ENCODE measurements at places on chromosomes 3 and 15.

GRCh38 chr3:150607267-150608065, 4.3 kb downstream of the SELENOT start:
- no peak for DNase-seq

- DNase-seq = no peak
Observed at GRCh38 chr15:94119298-94119811, 112.0 kb upstream of the MCTP2 start.

DNA sequence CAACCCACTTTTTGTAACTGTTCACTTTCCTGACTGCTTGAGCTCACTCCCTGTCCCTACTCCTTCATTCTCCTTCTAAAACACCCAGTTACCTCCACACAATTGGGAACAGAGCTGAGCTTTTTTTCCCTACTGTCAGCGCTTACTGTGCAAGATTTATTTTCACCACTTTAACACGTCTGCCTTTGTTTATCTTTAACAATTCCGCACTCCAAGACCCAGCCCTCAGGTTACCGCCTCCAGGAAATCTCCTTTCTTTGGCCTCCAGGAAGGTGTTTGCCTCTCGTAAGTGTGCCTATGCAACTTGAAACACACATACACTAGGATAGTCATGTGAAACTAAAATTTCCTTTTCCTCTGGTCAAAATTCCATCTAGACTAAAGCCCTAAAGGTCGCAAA, 271.9 kb upstream of the TPRG1 start:
- no peak for DNase-seq

DNA sequence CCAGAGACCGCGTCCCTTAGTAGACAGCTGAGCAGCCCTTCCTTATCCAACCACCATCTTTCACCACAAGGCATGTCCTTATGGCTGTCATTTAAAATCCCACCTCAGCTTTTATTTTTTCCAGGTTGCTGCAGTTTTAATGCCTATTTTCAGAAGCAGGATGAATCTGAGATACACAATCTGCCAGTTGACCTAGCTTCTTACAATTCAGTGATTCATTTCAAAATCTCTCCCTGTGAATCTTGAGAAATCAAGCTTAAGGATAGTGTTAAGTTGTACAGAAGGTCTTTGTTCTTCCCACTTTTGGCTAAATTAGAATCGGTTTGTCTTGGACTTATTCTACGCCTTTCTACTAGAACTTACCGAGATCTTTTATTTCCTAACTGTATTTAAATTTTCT, 522.3 kb upstream of the CFAP20DC start:
- peak; percentile 40 for DNase-seq

- no peak for DNase-seq
Observed at GRCh38 chr3:169497567-169498257, 165.8 kb downstream of the MECOM start.

GRCh38 chr15:76868740-76869139, 36.4 kb downstream of the SCAPER start:
- no peak for DNase-seq

- DNase-seq = no peak
Observed at GRCh38 chr3:102885289-102885688, 450.5 kb downstream of the ZPLD1 start.

DNA sequence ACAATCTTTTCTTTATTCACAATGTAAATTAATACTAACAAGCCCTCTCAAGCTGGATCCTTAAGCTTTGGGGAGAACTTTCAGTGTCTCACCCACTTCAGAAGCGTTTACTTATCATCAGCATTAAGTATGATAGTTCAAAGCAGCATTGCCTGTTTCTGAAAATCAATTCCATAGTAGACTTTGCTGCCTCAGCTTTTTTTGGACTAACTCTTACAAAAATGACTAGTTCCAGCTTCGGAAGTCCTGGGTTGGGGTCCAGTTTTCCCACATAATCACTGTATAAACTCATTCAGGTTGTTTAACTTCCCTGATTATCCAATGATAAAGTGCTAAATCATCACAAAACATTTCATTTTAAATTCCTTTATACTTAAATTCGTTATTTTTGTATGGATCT, 114.4 kb downstream of the NR2F2 start:
- DNase-seq = no peak

GRCh38 chr15:29064290-29064689, 178.5 kb downstream of the APBA2 start:
- DNase-seq = no peak

DNA sequence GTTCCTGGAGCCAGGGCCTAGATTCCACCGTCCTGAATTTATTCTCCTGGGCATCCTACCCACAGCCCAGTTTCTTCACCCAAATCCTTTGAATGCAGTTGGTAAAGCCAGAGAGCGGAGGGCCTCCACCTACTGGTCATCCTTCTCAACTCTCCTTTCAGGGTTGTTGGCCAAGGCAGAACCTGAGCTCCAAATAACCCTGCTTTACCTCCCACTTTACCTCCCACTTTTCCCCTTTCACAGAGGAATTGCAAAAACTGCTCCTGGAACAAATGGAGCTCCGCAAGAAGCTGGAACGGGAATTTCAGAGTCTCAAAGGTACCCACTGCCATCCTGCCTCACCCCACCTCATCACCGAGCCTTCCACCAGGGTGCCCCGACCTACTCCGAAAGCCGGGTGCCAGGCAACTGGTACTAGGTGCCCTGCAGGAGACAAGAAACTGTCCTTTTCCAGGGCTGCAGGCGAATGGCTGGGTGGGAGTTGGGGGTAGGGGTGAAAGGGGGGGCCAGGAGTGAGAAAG, 6.8 kb downstream of the SKOR1 start:
- no peak for DNase-seq

DNA sequence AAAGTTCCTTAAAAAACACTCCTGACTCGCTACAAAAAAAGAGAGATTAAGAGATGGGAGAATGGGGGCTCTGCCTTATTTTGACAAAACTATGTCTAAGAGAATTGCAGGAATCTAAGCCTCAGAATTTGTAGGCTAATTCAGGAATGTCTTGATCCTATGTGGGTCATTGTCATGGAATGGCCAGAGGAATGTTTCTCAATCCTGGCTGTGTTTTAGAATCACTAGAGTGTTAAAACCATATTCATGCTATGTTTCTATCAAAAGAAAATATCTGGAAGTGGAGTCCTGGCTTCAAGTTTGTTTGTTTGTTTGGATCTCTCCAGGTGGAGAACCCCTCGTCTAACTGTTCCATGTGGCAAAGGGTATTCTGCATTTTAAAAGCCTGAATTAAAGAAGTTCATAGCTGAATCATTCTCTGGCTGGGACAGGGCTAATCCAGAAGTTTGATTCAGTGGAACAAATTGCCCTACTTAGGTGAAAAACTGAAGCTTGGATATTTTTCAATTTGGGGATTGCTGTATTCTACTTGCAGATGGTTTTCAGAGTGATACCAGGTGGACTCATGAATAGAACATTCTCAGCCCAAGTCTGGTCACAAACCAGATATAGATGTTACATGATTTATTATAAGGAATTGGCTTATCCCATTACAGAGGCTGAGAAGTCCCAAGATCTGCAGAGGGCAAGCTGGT, 28.2 kb downstream of the GJD2 start:
- DNase-seq = peak; percentile 5

- no peak for DNase-seq
Observed at GRCh38 chr3:29347412-29347811, 66.5 kb downstream of the RBMS3 start.

DNA sequence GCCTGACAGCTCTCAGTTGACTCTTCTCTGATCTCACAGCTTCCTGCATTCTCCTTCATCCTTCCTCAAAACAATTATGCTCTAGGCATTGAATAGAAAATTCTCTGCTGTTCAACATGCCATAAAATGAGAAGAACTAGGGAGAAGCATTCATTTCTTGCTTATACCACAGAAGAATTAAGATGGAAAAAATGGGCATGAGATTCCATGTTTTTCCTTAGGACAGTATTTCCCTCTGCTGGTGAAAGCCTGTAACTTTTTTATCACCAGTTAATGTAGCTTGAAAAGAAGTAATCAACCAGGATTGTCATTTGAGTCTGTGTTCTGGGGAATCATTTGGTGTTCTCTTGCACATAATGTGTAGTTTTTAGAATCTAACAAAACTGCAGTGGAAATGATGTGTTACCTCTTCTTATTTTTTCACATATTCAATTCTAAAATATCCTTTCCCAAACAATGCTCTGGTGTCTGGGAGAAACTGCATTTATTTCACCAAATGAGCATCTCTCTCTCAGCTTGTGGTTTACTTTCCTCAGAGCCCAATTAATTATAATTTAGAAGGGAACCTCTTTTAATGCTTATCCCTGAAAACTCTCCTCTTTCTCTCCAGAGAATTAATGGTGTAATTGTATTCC, 92.8 kb upstream of the DCBLD2 start:
- peak; percentile 54 for DNase-seq

DNA sequence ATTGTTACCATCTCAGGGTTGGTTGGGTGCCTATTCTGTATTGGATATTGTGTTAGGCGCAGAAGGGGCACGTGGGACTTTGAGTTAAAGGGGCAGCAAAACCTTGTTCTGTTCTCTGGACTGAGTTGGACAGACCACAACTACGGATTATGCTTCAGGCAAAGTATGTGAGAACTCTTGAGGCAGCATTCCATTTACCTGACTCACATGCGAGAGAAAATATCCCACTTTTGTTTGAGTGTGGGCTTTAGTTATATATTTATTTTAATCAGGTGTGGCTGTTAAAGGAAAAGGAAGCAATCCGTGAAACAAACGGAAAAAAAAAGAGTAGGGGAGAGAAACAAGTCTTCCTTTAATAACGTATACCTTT, 627 bp upstream of the PLS1 start:
- peak; percentile 65 for DNase-seq

GRCh38 chr3:172185907-172186306, 146.5 kb downstream of the FNDC3B start:
- DNase-seq = no peak

DNA sequence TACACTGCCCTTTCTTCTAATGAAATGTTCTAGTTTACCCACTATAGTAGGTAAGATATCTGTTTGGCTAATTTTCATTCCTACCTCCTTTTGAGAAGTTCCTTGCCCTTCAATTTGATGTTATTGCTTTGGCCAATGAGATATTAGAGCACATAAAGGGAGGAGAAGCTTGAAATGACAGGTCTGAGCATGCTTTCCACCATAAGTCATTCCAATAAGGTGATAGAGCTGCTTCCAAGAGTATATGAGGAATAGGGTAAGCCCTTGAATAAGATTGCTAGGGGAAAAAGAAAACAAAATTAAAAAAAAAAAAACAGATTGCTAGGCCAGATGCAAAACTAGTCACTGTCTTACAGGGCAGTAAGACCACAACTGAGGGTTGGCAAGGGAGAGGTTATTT, 78.9 kb upstream of the TRIM42 start:
- DNase-seq = no peak
